ENCODE measurements at places on chromosomes 4 and X.

GRCh38 chr4:105137121-105137875 is 9.4 kb upstream of the TET2 start:
- DNase-seq: no peak

DNA sequence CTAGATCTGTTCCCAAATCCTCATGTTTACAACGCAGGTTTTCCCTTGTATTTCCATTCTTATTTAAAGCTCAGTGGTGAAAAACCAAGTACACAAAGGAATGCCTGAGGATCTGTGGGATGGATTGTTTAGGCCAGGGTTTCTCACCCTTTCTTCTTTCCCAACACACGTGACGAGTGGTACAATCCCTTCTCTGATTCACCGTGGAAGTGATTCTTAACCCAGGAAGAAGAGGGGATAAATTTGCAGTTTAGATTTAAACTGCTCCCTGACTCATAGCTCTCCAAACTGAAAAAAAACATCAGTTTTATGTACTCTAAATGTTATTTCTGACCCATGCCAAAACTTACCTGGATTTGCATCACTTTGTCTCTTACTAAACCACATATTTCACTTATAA is 17.0 kb downstream of the PAQR3 start:
- no peak for DNase-seq

- no peak for DNase-seq
These were observed 177.3 kb downstream of the PABPC4L start for GRCh38 chr4:134024251-134024650.

DNA sequence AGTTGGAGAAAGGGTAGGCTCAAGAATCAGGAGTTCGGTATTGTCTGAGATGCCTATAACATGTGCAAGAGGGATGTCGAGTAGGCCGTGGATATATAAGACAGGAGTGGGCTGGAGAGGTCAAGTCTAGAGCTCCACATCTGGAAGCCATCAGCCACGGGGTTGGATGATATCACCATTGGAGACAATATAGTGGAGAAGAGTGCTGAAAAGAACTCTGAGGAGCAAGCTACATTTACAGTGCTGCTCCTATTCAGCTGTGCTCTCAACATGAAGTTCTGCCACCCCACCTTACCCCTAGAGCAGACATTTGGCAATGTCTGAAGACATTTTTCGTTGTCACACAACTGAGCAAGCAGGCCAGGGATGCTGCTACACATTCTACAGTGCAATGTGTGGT is 20.9 kb upstream of the PLAC1 start:
- no peak for DNase-seq

DNA sequence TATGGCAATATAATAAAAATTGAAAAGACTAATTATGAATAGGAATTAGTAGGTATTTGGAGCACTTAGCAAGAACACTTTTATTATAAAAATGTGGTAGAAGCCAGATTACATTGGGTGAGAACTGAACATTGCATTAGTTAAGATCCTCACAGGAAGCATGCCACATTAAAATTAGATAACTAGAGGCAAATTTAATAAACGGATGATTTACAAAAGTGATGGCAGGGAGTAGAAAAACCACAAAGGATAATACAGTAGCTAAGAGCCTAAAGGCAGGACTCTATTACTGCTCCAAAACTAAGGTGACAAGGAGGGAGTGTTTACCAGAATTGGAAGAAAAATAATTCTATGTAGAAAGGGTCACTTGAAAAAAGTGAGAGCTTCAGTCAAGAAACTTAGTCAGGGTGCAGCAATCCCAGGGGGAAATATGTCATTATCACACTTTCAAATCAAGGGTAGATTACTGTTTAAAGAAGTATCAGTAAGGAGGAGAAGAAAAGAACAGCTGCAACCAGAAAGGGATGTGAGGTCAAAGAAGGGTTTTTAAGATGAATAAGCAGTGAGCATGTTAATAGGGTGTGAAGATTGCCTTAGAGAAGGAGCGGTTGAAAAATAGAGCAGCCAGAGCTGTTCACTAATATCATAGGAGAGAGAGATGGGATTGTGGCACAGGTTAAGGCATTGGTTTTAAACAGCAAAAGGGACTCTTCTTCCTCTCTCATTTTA is 84.6 kb downstream of the NDST4 start:
- no peak for DNase-seq

DNA sequence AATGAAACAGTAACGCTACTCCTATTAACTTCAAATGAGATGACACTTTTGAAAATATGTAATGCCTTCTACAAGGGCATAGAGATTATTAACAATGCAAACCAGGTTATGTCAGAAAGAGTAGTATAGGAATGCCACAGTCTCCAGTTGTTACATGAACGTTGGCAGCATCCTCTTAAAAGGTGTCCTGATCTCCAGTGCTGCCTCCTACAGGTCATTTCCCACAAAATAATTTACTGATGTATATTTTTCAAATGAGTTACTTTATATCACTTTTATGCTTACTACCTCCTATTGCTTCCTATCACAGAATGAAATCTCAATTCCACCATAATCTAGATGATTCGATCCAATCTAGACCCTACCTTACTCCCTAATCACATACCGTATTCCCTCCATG is 195.2 kb upstream of the EPHA5 start:
- DNase-seq: no peak

- DNase-seq: no peak
These were observed at the start of gene XPNPEP2 for GRCh38 chrX:129738466-129739308. Gene XPNPEP2, plus strand, starts transcription at chrX:129738979. Its CDS starts 235 bp downstream, at chrX:129739214.

DNA sequence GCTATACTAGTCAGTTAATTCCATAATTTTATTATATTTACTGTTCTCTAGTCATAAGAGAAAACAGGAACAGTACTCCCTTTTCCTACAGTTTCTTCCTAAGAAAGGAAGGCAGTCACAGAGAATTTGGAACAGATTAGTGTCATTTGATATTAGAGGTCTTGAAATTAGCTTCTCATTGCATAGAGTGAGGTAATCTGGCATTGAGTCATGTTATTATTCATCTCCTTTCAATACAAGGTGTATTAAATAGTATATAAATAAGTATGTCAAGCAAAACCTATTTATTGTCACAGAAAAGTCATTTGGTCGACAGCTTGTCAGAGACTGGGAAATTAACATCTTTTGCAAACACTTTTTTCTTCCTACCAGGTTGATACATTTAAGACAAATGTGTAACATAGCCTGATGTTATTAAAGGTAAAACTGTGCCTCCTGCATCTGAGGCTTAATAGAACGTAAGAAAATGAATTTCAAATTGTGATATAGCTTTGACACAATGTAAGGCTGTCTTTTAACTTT is 753.1 kb upstream of the FRG1 start:
- DNase-seq: no peak

DNA sequence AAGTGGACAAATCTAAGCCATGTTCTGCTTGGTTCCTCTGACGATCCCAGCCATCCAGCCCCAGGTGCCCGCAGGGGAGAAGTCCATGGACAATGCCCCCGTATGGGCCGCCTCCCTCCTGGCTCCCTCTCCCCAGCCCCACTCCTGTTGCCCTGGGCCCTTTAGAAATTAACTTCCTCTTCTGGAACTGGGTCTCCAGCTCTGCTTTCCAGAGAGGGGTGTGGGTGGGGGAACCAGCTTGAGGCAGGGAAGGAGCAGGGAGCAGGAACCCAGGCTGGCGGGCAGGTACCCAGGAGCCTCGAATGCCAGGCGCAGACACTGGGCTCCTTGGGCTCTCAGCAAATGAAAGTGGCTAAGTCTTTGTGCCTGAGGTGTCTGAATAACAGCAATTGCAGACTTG is 12.7 kb upstream of the ABLIM2 start:
- no peak for DNase-seq

Measured in Panc1 (cell line).